Muscle of arm (tissue), 14 donors: ENCODE measurements at places on chromosomes 11 and 22.

GRCh38 chr11:12818333-12819015 lies 144.3 kb downstream of the TEAD1 start:
- no peak for DNase-seq

- no peak for DNase-seq
Observed at GRCh38 chr22:37802310-37803194, 5.2 kb upstream of the GCAT start.

- no peak for DNase-seq
Observed at GRCh38 chr22:24072361-24072760, 61.3 kb downstream of the CABIN1 start.

- DNase-seq: no peak
Observed at GRCh38 chr11:95524314-95525036, 265.1 kb downstream of the FAM76B start.

GRCh38 chr11:125372911-125373310 lies 123.2 kb downstream of the FEZ1 start:
- no peak for DNase-seq

DNA sequence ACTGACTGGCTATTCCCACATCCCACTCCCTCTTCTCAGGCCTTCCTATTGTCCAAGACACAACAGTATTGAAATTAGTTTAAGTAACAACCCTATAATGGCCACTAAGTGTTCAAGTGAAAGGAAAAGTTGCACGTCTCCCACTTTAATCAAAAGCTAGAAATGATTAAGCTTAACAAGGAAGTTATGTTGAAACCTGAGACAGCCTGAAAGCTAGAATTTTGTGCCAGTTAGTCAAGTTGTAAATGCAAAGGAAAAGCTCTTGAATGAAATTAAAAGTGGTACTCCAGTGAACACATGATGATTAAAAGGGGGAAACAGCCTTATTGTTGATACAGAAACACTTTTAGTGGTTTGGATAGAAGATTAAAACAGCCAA lies 332.7 kb downstream of the CASP12 start:
- no peak for DNase-seq

- DNase-seq: no peak
Observed at GRCh38 chr22:27278946-27279345, 522.6 kb downstream of the MN1 start.

GRCh38 chr11:83285151-83285770 lies 906 bp downstream of the CCDC90B start:
- no peak for DNase-seq

GRCh38 chr11:76219243-76219642 lies 12.9 kb upstream of the WNT11 start:
- no peak for DNase-seq

- no peak for DNase-seq
Observed at GRCh38 chr11:73653996-73654395, 7.6 kb downstream of the PLEKHB1 start.

- DNase-seq: no peak
Observed at GRCh38 chr22:42604403-42604802, 10.3 kb downstream of the POLDIP3 start.

GRCh38 chr11:6216501-6216900 lies 11.1 kb downstream of the C11orf42 start:
- DNase-seq: no peak

DNA sequence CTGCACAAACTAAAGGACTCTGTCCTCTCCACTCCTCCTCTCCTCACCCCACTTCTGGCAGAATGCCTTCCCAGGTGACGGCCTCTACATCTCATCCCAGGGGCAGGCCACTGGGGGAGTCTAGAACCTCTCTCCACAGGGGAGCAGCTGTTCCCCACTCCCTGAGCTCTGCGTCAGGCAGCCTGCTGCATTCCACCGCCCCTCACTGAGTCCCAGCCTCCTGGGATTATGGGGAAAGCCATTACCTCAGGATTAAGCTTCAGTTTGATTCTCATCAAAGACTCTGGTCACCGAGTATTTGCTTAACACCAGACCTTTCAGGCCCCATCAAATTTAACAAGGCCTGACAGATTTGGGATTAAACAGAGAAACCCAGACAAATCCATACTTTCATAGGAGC lies 405.9 kb downstream of the NXPE2 start:
- DNase-seq: no peak

DNA sequence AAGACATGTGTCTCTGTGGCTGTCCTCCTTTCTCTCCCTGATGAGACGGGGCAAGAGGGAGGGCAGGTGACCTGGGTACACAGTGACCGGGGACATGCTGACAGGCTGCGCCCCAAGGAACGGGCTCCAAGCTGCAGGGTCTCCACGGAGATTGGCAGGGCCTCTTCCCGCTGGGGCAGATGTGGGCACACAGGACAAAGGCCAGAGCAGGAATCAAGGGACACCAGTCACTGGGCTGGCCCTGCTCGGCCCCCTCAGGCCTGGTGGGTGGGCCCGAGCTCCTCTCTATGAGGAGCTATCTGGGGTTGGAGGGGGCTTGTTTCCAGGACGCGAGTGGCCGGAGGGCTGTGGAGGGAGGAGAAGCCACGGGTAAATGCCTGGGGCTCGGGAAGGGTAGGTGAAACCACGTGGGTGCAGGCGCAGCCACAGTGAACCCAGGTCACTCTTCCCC lies 11.2 kb downstream of the PNPLA5 start:
- DNase-seq: no peak

DNA sequence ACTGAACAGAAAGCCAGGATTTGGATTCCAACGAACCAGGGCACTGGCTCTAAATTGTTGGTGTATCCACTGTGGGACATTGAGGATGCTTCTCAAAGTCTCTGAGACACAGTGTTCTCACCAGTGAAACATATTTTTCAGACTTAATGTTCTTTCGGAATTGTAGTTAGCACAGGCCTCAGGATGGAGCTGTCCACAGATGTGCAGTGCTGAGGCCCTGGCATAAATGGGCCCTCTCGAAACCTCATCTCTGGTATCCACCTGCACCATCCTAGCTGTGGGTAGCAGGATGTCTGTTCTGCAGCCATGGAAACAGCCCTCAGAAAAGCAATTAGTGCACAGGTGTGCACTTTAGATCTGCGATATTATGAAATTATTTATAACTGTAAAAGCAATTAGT lies 656.8 kb downstream of the TBC1D22A start:
- DNase-seq: peak; percentile 29

GRCh38 chr22:35526333-35526979 lies 14.2 kb upstream of the RASD2 start:
- DNase-seq: peak; percentile 31

DNA sequence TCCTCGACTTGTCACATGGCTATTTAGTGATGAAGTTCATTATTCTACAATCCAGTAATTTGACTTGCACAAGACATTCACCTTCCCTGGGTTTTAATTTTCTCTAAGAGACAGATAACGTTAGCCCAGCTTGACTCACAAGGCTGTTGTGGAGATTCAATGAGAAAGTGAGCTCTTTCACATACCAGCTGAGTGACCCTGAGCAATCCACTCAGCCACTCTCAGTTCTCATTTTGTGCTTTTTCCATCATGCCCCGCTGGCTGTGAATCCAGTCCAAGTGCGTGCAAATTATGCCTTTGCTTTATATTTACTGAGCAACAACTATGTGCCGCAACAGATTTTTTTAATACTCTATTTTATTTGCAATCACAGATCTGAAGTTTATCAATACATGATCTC lies 176.5 kb downstream of the LARGE1 start:
- DNase-seq: no peak

DNA sequence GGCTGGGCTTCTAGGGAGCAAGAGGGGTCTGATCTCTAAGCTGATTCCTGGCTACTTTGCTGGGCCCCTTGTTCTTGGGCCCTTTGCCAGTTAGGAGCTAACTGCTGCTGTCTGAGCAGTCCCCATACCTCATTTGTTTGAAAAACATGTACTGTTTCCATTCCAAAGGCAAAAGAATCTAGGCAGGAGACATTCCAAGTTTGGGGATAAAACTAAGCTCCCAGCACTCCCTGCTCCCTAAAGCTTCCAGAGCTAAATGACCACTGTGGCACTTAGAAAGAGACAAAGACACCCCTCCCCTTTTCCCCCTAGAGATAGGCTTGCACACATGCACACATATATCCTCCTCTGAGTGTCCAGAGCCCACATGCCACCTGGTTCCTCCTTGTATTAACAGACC lies 22.7 kb upstream of the RRM1 start:
- no peak for DNase-seq

DNA sequence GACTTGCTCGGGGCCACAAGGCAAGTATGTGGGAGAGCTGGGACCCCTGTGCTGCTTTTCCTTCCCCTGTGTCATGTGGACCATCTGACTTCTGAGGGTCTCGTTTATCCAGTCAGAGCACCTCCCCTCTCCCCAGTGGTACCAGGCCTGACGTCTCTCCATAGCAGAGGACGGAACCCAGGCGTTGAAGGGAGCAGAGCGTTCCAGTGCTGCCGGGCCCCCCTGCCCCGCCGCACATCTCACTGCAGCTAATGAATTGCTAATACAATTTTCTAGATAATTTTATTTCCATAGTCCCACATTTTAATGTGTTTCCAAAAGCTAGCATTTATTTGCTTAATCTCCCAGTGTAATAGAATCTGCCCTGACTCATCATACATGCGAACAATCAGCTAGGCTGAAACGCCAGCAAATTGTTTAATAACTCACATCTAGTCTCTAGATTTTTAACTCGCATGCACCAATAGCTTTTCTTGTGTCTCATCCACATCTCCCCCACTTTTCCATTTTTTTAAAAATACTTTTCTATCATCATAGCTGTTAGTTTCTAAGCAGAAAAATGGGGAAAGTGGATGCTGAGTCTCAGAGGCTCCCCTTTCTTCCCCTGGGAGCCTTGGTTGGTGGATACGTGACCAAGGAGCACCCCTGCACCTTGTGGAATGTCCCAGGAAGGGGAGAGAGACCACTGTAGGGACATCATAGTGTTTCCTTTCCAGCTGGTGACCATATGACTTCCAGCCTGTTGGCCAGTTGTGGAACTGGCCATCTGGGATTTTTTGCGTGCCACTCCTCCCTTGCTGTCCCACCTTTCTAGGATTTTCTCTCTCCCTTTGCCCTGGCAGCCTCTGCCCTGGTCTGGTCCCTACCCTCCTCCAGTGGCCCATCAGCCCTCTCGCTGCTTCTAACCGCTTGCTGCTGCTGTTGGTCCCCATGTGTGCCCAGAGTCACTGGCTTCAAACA lies 58.6 kb upstream of the NNMT start:
- no peak for DNase-seq

- DNase-seq: no peak
Observed at GRCh38 chr11:28627690-28628255, 519.6 kb downstream of the METTL15 start.

DNA sequence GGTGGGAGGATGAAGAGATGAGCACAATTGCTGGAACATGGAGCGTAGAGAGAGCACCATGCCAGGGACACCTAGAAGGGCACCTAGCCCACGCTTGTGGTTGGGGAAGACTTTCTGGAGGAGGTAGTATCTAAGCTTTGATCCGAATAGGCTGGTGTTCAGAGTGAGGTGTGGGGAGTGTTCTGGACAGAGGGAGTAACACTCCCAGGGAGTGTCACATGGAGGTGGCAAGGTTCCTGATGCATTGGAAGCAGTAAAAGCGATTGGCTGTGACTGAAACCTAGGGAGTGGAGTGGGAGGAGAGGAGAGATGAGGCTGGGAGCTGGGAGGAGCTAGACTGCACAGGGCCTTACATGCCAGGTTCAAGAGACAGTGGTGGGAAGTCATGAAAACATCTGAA lies 188.0 kb upstream of the NCAM1 start:
- DNase-seq: no peak

GRCh38 chr22:50505776-50506610 lies 1.5 kb downstream of the LMF2 start:
- DNase-seq: no peak

GRCh38 chr22:43830931-43831560 lies 18.9 kb upstream of the EFCAB6 start:
- no peak for DNase-seq

- DNase-seq: no peak
Observed at GRCh38 chr11:62245271-62245753, 3.3 kb downstream of the SCGB1D2 start.

DNA sequence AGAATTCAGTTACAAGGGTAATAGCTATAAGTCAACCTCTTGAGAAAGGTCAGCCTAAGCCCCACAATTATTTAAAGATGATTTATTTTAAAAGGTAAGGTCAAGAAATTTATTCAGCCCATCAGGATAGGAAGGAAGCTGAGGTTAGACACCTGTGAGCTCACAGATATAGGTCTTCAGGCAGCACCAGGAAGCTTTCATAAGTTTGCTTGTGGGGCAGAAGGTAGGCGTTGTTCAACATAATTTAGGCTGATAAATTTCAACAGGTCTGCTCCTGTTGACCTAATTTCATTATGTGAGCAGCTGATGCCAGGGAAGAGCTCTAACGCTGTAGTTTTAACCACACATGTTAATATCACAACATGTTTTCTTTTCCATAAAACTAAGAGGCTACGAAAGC lies 118.1 kb upstream of the APOA1 start:
- no peak for DNase-seq

DNA sequence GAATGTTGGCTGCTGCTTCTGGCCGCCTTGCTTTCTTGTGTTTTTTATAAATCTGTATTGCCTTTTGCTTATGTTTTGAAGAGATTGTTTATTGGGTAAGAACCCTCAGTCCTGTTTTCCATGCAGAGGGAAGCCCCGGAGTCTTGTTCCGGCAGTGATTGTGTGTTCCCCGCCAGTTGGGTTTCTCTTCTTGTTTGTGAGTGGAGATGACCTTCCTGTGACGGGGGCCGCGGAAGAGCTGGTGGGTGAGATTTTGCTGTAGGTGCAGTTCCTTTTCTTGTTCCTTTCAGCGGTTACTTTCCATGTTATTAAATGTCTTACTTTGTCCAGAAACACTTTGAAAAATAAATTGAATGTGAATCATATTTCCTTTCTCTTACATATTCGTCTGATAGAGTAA lies 8.3 kb downstream of the TBC1D22A start:
- no peak for DNase-seq

DNA sequence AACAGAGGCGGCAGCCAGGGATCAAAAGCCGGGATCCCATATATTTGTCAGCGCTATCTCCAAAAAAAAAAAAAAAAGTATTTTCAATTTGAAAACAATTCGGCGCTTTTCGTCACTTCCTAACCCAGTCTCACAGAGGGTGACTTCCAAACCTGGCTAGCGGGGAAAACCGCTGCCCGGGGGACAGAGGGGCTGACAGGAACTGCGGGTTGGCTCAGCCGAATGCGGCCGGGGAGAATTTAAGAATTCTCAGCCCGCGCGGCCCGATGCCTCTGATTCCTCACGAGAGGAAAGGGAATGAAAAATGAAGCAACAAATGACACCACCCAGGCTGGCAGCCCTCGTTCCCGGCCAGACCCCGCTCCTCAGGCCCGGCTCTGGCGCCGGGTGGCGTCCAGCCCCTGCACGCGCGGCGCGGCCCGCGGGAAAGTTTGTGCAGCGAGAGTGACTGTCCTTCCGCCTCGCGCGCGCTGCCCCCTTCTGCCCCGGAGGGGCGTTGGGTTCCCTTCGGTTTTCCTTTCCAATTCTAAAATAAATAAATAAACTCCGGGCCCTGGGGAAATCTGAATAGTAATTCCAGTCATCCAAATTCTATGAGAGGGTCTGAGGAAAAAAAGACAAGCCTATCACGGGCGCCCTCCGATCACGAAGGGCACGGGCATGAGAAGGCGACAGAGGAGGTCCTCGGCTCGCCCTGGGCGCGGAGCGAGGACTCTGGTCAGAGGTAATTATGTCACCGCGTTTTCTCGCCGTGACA lies 4.8 kb upstream of the PAX6 start:
- DNase-seq: no peak
